Cerebellar nuclear complex (tissue), 1 donor: ENCODE measurements at places on chromosomes 13 and 19.

DNA sequence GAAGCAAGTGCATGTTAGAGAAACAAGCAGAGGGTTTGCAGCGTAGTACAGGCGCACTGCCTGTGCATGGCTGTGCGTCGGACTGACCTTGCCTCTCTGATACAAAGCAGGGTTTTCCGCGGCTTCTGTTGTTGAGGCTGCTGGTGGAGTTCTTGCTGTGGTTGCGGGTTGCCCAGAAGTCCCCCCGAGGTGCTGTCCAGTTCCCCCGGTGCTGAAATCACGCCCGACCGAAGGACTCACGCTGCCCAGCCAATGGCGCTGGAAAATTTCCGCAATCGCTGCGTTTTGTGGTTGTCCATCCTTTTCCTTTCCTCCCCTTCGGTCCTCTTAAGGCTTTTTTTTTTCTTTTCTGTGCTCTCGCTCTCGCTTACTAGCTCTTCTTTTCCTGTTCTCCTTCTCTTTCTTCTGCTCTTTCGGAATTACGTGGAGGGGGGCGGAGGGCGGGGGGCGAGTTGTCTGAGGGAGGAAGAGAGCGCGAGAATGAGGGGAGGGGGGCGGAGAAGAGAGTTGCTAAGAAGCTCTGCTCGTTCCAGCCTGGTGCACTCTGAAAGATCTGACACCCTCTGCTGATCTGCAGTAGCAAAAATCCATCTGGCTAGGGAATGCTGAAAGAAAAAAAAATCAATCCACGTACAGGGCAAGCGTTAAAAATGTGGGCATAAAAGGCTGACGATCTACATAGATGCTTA, at the start of gene SLITRK1:
SLITRK1 (minus strand) TSS at position 558 of the 689 bp plus-strand sequence. CDS start 967 bp downstream, outside the sequence.
- no peak for DNase-seq

DNA sequence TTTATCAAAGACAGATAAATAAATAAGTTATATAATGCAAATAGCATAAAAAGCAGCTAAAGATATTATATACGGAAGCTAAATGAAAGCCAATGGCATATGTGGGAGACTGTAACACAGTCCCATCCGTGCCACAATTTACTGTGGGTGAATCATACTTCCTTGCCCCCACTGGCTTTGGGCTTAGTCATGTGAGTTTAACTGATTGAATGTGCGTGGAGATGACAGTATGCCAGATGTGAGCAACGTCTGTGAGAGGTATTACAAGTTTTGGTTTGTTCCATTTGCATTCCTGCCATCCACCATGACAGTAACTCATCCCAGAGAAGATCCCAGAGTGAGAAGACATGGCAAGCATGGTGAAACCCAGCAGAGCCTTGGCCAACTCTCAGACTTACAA, 340.0 kb downstream of the SUCLA2 start:
- DNase-seq = no peak

GRCh38 chr13:112253631-112254030, 122.5 kb upstream of the SPACA7 start:
- DNase-seq = no peak

DNA sequence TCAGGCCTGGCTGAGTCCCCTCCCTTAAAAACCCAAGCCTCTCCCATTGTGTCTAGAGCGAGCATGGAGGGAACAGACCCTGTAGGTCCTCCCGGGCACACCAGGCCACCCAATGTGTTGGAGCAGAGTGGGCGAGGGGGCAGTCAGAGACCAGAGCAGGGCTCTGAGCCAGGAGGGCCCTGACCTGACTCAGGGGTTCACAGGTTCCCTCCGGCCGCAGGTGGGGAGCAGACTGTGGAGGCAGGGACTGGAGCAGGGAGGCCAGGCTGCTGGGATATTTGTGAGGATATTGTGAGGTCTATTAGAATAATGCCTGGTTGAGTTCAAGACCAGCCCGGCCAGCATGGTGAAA, 1.6 kb upstream of the TYROBP start:
- DNase-seq = no peak

DNA sequence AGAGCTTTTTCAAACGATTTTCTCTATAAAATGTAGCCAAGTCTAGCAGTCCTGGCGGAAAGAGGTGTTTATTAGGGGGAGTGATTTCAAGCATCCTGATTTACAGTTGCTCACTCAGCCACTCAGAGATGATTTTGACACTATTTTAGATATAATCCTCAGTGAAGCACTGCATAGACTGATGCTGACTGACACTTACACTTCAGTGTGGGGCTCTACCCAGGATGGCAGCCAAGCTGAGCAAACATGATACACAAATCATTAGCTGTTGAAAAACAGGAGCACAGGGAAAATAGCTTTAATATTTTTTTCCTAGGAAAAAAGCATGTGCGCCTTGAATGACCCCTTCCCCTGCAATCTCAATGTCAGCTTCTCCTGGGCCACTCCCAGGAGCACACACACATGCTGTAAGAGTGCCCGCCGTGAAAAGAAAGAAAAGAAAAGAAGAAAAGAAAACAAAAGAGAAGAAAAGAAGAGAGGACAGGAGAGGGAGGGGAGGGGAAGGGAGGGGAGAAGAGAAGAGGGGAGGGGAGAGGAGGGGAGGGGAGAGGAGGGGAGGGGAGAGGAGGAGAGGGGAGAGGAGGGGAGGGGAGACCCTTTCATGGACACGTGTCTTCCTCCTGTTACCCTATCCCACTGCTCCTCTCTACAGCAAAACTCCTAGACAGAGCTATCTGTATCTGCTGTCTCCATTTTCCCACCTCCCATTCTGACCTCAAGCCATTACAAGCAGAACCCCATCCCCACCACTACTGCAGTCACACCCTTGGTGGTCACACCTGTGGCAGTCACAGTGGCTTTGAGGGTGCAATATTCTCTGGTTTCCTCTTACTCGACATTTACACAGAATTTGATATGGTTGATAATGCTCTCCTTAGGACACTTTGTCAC, 36.4 kb downstream of the RCBTB2 start:
- DNase-seq = no peak

- no peak for DNase-seq
Measured at GRCh38 chr19:20664901-20665781, 3.8 kb upstream of the ZNF626 start.

DNA sequence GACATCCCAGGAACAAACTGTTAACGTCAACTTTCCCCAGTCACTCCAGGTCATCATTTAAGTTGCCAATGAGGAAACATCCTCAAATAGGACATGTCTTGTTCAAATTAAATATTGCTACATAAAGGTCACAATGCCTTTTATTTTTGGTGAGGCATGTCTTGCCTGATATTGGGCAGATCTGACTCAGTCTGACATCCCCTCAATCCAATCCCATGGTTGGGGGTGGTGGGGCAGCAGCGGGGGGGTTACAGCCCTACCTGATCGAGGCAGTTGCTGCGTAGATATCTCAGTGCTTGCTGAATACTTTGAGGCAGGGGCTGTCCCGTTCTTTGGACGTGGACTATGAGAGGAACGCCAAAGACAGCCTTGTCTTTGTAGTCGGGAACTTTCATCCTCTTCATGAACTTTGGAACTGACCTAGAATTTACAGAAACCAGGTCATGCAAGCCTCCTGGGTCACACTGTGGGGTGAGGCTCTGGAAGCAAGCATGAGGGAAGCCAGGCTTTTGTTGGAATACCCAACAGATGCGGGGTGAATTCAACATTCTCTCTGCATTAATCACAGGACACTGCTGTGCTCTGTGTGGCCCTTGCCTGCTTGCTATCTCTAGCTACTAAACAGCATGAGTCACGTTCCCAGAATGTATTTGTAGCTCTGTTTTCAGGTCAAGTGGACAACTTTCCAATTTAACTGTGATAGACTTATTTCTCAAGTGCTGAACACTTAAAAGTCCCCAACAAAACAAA, 109.8 kb downstream of the KL start:
- no peak for DNase-seq

DNA sequence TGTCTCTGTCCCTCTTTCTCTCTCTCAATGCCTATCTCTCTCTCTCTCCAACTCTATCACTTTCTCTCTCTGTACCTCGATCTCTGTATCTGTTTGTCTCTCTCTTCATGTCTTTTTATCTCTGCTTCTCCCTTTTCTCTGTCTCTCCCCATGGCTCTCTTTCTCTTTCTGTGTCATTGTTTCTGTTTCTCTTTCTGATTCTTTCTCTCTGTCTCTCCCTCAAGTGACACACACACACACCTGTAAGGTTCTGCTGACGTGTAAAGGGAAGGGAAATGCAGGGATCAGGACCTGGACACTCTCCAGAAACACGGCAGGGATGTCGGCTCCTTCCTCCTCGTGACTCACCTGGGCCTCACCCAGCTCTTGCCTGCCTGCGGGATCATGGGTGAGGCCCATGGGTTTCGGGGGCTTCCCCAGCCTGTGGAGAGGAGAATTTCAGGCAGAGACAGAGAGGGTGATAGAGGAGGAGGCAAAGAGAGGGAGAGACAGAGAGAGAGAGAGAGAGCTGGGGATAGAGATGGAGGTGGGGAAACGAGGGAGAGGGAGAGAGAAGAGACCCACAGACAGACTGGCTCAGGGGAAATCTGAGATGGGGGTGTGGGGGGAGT, 5.4 kb upstream of the PLAUR start:
- DNase-seq = no peak

DNA sequence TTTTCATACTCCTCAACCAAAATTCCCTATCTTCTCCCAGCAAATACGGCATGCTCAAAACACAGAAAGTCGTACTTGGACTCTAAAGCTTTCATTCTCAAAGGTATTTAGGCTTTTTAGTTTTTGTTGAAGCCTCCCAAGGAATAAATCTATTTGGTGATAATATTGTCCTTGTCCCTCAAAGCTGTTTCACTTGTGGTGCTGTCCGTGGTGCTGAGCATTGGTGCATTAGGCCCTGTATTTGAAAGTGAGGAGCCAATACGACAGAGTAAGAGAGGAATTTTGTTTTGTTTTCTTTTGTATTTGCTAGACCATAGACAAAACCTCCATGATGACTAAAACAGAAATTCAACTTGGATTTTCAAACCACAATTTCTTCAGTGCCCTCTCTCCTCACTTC, 3.2 kb upstream of the LGALS13 start:
- no peak for DNase-seq

- DNase-seq = no peak
Measured at GRCh38 chr13:98377635-98378378, 199.1 kb downstream of the STK24 start.

DNA sequence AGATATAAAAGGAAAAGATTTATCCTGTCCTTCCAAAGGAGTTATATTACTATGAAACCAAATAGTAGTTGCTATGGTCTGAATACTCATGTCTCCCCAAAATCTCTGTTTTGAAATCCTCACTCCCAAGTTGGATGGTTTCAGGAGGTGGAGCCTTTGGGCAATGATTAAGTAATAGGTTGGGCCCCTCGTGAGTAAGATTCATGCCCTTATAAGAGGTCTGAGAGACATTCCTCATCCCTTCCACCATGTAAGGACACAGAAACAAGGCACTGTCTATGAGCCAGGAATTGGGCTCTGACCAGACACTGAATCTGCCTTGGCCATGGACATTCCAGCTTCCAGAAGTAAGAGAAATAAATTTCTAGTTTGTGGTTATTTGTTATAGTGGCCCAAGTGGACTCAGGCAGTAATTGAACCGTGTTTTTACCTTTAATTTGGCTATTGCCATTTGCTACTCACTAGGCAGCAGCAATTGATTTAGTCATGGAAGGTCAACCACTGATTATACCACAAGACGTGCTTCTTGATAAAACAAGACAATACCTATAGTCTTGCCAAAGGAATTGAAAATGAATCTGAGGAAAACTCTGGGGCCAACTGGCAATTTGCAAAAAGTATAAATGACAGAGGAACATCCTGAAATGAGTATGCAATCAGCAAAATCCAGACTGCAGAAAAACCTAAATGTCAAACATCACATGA, 717.4 kb upstream of the SPRY2 start:
- DNase-seq = no peak

DNA sequence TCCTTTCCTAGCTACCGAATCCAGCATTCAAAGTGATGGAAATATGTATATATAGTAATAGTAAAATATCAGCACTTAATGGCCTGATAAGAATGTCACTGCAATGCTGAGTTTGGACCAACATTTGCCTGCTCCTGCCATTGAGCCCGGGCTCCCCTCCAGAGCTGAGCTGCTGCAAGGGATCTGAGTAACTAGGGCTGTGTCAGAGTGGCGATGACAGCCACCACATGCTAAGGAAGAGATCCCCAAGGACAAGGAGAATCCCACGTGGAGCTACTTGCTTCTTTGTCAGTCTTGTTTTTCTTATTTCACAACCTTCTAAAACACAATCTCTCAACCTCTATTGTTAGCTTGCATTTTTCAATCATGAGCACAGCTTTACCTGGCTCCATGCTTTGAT, 19.5 kb upstream of the ALOX5AP start:
- DNase-seq = no peak

DNA sequence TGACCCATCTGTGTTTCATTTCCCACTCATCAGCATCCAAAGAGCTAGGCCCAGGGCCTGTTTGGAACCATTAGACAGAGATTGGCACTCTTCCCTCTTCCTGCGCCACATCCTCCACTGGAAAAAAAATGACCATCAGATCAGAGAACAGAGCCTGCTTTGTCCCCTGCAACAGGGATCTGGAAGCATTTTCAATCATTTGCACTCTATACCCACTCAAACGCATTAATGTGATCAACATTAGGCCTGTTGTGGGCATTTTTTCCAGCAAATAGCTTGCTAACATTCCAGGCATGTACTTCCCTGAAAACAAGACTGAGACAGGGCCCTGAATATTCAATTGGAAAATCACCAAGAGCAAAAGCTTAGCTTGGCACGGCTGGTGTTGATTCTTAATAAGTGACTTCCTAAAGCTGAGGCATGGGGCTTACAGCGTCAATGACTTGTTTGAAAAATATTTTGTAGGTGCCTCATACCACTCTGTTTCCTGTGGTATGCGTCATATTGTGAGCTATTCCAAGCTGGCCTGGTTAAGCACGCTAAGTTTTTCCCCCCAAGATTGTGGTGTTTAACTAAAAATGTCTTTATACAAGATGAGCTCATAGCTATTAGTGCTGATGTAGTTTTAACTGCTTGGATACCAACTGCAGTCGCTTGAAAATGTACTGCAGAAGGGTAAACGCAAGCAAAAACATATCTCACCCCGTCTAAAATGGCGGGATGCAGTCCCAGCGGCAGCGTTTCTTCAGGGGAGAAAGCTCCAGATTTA, 404.4 kb downstream of the SPRY2 start:
- peak; percentile 77 for DNase-seq

- DNase-seq = no peak
Measured at GRCh38 chr13:27269114-27269665, 1.4 kb upstream of the RASL11A start.

- DNase-seq = no peak
Measured at GRCh38 chr19:36244066-36244465, 29.2 kb downstream of the ZNF146 start.

- DNase-seq = no peak
Measured at GRCh38 chr19:948842-949496, 23.1 kb downstream of the ARID3A start.
